ENCODE measurements at places on chromosomes 4 and X. TPM values are rescaled to one million over a fixed set of nuclear protein-coding genes. Genes with fewer than 3 reads are reported as not detected.

LEF1 gene
- 10.0 TPM for total RNA-seq

GLRA3 gene
- not detected for total RNA-seq

ADAMTS3 gene
- total RNA-seq: 0.80 TPM

HSD17B13 gene
- 143 TPM for total RNA-seq

MAGEA8 gene
- total RNA-seq: not detected

TREX2 gene
- 59.3 TPM for total RNA-seq

PCDH19 gene
- 1.9 TPM for total RNA-seq

MAOA gene
- total RNA-seq: 134 TPM

SHROOM4 gene
- 10.0 TPM for total RNA-seq

GRCh38 chr4:129314781-129315180, 218.8 kb downstream of the C4orf33 start:
- no peaks in the 10 kb centered on the region for H3K27me3 ChIP-seq
- DNase-seq: no peak

DNA sequence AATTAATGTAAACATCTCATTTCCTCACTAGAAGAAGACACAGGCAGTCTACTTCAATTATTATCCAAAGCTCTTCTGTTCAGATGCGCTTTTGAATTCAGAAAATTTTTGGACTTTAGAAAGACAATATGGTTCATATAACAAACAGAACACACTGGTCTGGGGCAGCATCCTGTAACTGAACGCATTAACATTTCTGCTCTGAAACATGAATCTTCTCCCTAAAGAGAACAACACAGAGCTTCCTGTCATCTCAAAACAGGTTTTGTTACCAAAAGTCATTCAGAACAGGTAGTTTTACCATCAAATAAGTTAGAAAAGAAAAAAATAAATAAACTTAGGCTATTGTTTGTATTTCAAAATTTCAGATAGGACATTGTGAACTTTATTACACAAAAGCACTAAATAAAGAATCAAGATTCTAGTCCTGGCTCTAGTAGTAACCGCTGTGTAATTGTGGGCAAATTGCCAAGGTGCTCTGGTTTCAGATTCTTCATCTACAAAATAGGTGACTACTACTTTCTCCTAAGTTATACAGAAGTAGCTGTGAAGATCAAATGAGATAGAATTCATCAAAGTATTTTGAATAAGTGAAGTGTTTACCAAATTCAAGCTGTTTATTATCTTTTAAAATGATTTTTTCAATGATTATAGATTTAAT, 252.3 kb upstream of the RASGEF1B start:
- H3K27me3 ChIP-seq: no peaks in the 10 kb centered on the region
- peaks cover 29% of the 10 kb centered on the region for H3K4me1 ChIP-seq
- H3K4me3 ChIP-seq: no peak overlapping the region
- peak overlapping the region; percentile 7 for H3K27ac ChIP-seq
- DNase-seq: no peak

GRCh38 chrX:10223276-10223675, 66.5 kb downstream of the CLCN4 start:
- H3K36me3 ChIP-seq: no peaks in the 10 kb centered on the region
- no peaks in the 10 kb centered on the region for H3K4me1 ChIP-seq
- H3K27ac ChIP-seq: no peak overlapping the region
- no peak overlapping the region for H3K4me3 ChIP-seq
- no peak for DNase-seq

- H3K27ac ChIP-seq: no peak overlapping the region
- no peaks in the 10 kb centered on the region for H3K27me3 ChIP-seq
- DNase-seq: no peak
- no peaks in the 10 kb centered on the region for H3K4me1 ChIP-seq
- no peak overlapping the region for H3K4me3 ChIP-seq
Observed at GRCh38 chr4:158282252-158282651, 72.0 kb downstream of the TMEM144 start.

DNA sequence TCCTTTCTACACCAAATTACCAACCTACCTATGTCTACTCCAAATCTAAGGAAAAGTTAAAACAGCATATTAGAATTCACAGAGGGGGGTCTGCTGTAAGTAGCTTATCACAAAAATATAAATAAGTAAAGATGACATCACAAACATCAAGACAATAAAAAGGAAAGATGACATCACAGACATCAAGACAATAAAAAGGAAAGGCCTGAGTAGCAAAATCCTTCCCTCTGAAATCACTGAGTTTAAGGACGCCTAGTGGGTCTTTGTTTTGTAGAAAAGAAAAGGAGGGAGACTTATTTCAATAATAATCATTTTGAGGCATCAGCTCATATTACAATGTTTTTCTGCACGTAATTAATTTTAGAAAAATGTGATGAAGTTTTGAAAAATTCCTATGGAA, 707.0 kb upstream of the GRID2 start:
- H3K4me3 ChIP-seq: no peak overlapping the region
- DNase-seq: no peak
- H3K36me3 ChIP-seq: no peaks in the 10 kb centered on the region
- no peak overlapping the region for H3K27ac ChIP-seq
- no peaks in the 10 kb centered on the region for H3K27me3 ChIP-seq

- H3K4me3 ChIP-seq: peak within 1 kb of the TSS; percentile 62
- H3K27ac ChIP-seq: peak within 1 kb of the TSS; percentile 71
- H3K36me3 ChIP-seq: no peaks in the 10 kb centered on the region
Observed at GRCh38 chr4:113979148-113979904, at the start of gene ARSJ. Gene ARSJ, minus strand, starts transcription at chr4:113979647. Its CDS starts 813 bp downstream, at chr4:113978834.

DNA sequence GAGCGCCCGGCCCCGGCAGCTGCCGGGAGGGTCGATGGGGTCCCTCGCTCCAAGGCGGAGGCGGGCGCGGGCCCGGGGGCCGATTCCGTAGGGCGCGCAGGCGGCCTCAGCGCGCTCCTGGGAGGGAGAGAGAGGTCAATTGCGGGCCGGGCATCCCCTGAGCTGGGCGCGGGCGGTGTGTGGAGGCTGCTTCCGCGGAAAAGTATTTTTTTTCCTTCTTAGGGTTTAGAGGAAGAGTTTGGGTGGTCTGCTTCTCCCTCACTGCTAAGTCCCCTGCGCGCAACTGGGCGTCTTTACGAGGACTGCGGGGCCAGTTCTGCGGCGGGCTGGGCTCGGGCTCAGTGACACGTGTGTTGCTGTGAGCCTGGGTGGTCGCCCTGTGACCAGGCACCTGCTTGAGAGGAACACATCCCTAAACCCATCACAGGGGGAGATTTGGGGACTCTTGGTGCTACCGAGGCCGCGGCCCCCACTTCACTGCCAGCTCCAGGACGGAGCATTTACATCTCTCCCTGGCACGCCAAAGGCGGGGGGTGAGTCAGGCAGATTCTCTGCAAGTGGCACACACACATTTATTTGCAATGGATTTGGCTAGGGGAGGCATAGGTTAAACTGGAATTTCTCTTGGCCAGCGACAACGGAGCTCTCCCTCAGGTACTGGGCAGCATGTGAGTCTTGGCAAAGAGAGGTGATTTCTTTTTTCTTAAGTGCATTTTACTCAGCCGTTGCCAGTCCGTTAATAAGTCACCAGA, 151.2 kb upstream of the SLC4A4 start:
- no peaks in the 10 kb centered on the region for H3K36me3 ChIP-seq
- H3K27ac ChIP-seq: no peak overlapping the region
- peak overlapping the region; percentile 77 for H3K4me3 ChIP-seq
- H3K4me1 ChIP-seq: peaks cover 16% of the 10 kb centered on the region

- H3K36me3 ChIP-seq: no peaks in the 10 kb centered on the region
- H3K27ac ChIP-seq: no peak overlapping the region
- no peak for DNase-seq
- H3K27me3 ChIP-seq: no peaks in the 10 kb centered on the region
Observed at GRCh38 chr4:186392017-186392416, 126.0 kb downstream of the F11 start.

- H3K36me3 ChIP-seq: no peaks in the 10 kb centered on the region
- H3K4me3 ChIP-seq: no peak overlapping the region
- no peak for DNase-seq
- H3K27me3 ChIP-seq: no peaks in the 10 kb centered on the region
- no peak overlapping the region for H3K27ac ChIP-seq
Observed at GRCh38 chrX:84174348-84174747, 13.7 kb downstream of the RPS6KA6 start.

- H3K36me3 ChIP-seq: no peaks in the 10 kb centered on the region
- no peaks in the 10 kb centered on the region for H3K27me3 ChIP-seq
- no peak overlapping the region for H3K27ac ChIP-seq
- no peak for DNase-seq
Observed at GRCh38 chr4:177161781-177162180, 147.9 kb upstream of the NEIL3 start.

DNA sequence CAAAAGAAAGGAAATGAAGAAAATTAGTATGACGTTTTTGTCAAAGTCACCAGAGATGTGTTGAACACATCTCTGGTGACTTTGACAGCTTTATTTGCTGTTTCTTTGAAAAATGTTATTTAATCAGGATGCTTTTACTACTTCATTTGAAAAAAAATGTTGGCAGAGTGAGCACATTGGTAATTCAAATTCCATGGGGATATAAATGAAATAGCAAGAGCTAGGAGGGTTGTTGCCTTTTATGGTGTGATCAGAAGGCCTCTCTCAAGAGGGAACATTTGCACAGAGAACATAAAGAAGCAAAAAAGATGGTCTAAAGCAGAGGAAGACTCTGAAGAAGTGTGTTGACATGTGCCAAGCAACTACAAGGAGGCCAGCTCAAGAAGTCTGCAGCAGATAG, 46.6 kb upstream of the CXCL8 start:
- no peak for DNase-seq
- no peaks in the 10 kb centered on the region for H3K4me1 ChIP-seq
- H3K27me3 ChIP-seq: no peaks in the 10 kb centered on the region

DNA sequence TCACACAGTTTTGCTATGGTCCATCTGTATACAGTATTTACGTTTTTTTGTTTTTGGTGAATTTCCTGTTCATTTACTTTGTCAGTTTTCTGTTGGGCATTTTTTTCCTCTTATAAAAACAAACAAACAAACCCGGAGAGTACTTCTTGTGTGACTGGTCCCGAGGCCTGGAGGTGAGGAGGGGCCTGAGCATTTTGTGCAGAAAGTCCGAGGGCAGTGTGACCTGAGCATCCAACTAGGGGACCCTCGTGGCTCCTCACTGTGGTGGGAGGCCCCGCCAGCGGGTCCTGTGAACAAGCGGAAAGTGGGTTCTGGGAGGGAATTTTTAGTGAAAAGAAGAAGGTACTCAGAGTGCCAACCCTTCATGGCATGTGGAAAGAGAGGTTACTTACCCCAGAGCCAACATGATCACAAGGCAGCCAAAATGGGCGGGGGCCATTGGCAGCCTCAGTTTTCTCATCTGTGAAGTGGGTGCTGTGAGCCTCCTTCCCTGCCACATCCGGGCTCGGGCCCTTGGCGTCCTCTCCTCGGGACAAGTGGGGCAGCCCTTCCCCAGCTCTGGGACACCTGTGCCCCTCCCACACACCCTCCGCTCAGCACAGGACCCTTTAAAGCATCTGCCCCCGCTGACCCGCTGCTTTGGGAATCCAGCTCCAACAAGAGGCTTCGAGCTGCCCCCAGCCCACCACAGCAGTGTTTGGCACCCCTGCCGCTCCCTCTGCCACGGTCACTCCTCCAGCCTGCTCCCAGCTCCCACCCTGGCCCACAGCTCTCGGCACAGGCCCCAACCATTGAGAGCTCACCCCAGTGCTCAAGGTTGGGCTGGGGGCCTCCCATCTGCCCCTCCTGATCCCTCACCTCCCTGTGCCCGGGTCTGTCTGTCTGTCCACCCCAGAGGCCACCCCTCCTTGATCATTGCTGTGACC, 22.8 kb upstream of the GPR78 start:
- no peak for DNase-seq
- H3K4me1 ChIP-seq: no peaks in the 10 kb centered on the region

DNA sequence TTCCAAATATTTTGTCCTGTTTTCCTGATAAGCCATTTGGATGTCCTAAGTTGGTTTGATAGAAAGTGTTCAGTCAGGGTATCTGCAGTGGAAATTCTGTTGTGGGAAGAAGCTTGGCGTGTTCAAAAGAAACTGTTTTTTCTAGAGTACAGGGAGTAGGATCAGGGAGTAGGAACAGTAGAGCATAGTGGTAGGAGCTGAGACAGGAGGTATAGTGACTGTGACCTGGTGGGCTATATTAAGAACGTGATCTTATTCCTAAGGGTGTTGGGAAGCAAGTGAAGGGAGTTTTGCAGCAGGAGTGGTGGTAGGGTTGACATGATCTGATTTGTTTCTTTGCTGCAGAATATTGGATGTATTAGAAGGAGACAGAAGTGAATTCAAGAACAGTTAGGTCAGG, 348.2 kb downstream of the BMPR1B start:
- H3K4me1 ChIP-seq: no peaks in the 10 kb centered on the region
- no peak for DNase-seq
- H3K27ac ChIP-seq: no peak overlapping the region

GRCh38 chr4:37236165-37236564, 8.4 kb upstream of the NWD2 start:
- H3K27me3 ChIP-seq: peaks cover 7% of the 10 kb centered on the region
- no peak for DNase-seq
- no peak overlapping the region for H3K27ac ChIP-seq

DNA sequence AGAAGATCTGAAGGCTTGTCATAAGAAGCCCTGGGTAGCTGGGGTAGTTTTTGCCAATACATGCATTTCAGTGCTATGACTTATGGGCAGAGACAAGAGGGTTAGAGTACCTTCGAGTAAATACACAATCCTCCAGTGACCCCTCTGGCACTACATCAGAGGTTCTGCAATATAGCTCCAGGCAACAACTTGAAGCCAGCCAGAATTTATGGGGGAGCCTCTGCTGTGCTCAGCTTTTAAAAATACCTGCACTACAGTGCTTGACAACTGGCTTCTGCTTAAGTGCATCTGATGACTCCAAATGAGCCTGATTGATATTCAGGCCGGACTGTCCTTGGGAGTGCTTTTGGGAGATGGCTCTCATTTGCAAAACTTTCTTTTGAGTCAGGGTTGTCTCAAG, 44.9 kb upstream of the SMAD1 start:
- no peak overlapping the region for H3K27ac ChIP-seq
- peaks cover 14% of the 10 kb centered on the region for H3K4me1 ChIP-seq
- H3K36me3 ChIP-seq: no peaks in the 10 kb centered on the region
- H3K4me3 ChIP-seq: no peak overlapping the region

DNA sequence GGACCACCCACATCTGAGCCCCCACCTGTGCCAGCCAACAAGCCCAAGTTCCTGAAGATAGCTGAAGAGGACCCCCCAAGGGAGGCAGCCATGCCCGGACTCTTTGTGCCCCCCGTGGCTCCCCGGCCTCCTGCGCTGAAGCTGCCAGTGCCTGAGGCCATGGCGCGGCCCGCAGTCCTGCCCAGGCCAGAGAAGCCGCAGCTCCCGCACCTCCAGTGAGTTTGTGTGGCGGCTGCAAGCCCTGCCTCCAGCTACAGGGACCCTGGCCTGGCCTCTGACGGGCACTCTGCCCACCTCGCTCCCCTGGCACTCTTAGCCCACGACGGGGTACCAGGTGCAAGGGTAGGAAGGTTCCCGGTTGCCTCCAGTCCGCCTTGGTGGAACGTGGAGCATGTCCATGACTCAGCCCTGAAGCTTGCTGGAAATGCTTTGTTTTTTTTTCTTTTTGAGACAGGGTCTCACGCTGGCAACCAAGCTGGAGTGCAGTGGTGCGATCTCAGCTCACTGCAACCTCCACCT, 13.7 kb upstream of the ADD1 start:
- no peaks in the 10 kb centered on the region for H3K4me1 ChIP-seq
- H3K36me3 ChIP-seq: peaks cover 97% of the 10 kb centered on the region
- no peak overlapping the region for H3K4me3 ChIP-seq
- no peaks in the 10 kb centered on the region for H3K27me3 ChIP-seq
- no peak for DNase-seq

- no peaks in the 10 kb centered on the region for H3K36me3 ChIP-seq
- H3K4me3 ChIP-seq: no peak overlapping the region
- peaks cover 34% of the 10 kb centered on the region for H3K4me1 ChIP-seq
- H3K27ac ChIP-seq: no peak overlapping the region
- H3K27me3 ChIP-seq: no peaks in the 10 kb centered on the region
Observed at GRCh38 chr4:2592572-2592971, 56.1 kb downstream of the FAM193A start.

GRCh38 chr4:141046255-141046654, 87.0 kb downstream of the RNF150 start:
- no peak for DNase-seq
- H3K4me3 ChIP-seq: no peak overlapping the region
- H3K4me1 ChIP-seq: no peaks in the 10 kb centered on the region

Measured in suprapubic skin (tissue), 4 donors.